ENCODE measurements at places on chromosomes 1 and 21.

DNA sequence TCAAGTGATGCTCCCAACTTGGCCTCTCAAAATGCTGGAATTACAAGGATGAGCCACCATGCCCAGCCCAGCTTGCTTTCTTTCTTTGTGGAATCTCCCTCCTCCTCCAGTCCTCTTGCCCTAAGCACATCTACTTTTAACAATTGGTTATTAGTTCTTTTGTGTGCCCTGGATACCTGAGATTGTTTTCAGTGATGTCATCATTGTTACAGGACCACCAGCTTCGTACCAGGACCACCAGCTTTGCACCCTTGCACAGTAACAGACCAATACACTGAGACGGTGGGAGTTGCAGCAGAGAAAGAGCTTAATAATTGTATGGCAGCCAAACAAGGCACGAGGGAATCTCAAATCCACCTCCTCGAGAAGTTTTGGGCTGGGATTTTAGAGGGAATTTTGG lies 71.3 kb downstream of the CNIH3 start:
- no peak for DNase-seq

GRCh38 chr1:113048064-113048463 lies 24.9 kb upstream of the LRIG2 start:
- DNase-seq, result no peak

GRCh38 chr1:31396633-31397351 lies 16.2 kb upstream of the SERINC2 start:
- DNase-seq, result no peak

- peak; percentile 74 for DNase-seq
These were observed 123.5 kb downstream of the PTPN14 start for GRCh38 chr1:214427871-214428277.

DNA sequence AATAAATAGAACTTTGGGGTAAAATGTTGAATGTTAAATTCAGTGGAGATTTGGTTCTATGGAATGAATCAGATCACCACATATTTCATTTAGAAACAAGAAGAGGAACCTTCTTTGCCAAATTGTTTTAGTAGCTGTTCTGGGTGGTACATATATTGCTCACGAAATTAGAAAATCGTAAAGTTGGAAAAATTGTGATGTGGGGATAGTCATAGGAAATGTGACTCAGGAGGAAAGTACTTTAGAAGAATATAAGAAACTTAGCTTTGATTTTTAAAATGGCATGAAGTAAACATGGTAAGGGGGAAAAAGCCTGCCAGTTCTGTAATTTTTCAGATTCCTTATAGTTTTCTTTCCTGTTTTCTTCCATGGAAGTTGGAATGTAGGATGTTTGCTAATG lies 27.4 kb downstream of the RRP15 start:
- no peak for DNase-seq

- peak; percentile 63 for DNase-seq
These were observed 2.4 kb upstream of the FAM110D start for GRCh38 chr1:26156285-26157038.

DNA sequence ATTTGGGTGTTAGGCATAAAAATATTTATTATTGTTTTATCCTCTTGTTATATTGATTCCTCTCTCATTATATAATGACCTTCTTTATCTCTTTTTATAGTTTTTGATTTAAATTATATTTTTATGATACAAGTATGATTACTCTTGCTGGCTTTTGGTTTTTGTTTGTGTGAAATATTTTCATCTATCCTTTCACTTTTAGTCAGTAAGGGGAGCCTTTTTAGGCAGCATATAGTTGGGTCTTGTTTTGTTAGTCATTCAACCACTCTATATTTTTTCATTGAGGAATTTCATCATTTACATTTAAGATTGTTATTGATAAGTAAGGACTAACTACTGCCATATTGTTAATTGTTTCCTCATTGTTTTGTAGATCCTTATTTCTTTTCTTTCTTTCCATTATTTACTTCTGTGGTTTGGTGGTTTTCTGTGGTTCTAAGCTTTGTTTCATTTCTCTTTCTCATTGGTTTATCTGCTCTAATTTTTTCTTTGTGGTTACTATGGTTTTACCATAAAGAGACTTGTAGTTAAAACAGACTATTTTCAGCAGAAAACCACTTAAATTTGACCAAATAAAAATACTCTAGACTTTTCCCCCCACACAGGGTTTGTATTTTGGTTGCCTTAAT lies 593.1 kb downstream of the NUF2 start:
- no peak for DNase-seq

DNA sequence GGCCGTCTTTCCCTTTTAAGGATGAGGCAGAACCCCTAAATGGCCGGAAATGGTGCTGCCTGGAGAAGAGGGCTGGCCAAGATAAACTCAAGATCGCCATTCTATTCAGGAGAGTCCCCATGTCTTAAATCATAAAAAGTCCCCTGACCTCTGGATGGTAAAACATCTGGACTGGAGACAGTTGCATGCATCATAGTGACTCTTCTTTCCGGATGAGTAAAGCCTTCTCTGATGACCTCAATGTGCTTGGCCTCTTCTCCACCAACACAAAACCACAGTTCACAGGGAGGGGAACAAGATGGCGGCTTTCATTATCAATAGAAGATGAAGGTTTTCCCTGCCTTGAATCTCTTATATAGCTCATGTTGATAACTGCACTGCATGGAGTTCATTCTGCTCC lies 27.5 kb upstream of the H6PD start:
- no peak for DNase-seq

DNA sequence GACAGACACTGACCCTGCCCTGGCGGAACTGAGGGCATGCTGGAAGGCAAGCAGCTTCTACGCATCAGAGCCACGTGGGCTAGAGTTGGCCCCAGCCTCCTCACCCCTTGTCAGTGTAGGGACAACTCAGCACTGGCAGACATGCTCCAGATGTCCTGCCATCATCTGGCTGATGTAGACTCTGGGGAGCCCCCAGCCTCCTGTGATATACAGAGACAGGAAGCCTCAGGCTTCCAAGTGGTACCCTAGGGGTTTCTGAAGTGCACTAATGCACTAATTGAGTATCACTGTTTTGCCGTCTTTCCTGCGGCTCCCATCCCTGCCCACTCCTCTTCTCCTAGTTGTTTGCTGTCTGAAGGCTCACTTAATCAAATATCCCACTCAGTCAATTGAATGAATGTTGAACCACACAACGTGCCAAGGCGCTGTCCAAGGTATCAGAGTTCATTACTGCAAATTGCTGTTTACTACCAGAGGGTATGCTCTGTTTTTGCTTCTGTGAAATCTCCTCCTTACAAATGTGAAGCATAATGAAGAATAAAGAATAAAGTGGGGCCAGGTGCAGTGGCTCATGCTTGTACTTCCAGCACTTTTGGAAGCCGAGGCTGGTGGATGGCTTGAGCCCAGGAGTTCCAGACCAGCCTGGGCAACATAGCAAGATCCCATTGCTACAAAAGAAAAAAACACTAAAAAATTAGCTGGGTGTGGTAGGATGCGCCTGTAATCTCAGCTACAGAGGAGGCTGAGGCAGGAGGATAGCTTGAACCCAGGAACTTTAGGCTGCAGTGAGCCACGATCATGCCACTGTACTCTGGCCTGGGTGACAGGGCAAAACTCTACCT lies 76.4 kb upstream of the ZBTB18 start:
- DNase-seq, result no peak

- DNase-seq, result no peak
These were observed 2.6 kb downstream of the RIMS3 start for GRCh38 chr1:40662864-40663263.

GRCh38 chr1:222828939-222829338 lies 14.1 kb downstream of the DISP1 start:
- DNase-seq, result no peak

DNA sequence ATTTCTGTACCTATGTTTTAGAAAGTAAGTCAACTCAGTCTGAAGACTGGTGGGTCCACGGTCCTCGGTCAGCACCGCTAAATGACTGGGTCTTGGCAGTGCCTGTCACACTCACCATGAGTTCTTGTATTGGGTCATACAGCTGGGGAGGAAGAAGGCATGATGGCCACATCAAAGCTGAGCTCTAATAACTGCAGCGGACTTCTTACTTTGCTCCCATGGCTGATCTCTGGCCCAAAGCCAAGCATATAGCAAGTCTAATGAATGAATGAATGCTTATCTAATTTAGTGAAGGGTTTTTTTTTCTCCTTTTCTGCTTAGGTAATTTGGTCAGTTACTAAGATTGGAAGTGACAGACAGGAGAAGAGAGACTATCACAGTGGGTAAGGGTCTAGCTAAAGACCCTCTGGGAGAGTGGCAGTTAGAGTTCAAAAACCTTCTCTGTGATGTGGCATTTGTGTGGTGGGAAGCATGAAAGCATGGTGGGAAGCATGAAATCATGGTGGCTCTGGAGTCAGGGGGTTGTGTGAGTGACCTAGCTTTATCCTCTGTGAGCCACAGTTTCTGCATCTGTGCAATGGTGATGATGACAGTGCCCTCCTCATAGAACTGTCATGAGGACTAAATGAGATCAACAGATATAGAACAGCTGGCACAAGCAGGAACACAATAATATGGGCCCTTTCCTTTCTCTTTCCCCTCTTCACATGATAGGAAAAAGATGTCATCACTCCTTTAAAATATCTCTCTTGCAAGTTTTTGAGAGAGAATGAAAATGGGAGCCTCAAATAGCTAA lies 78.9 kb upstream of the JAK1 start:
- DNase-seq, result no peak

GRCh38 chr21:20730441-20730840 lies 267.8 kb upstream of the NCAM2 start:
- DNase-seq, result no peak

DNA sequence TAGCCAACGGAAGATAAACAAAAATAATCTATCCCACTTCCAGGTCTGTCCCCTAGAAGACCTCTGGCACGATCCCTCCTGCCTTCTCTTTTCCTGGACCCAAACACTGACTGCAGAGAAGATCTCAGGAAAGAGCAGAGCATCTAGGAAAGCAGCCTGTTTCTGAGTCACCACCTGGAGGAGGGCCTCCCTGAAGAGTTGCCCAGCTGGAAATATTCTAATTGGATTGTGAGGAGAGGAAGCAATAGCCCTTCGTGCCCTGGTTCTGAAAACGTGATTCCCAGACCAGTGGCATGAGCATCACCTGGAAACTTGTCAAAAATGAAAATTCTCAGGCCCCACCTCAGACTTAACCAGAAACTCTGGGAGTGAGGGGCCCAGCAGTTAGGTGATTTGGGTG lies 411.1 kb downstream of the SETD4 start:
- no peak for DNase-seq

- DNase-seq, result no peak
These were observed 144.1 kb upstream of the CTTNBP2NL start for GRCh38 chr1:112251766-112252506.

DNA sequence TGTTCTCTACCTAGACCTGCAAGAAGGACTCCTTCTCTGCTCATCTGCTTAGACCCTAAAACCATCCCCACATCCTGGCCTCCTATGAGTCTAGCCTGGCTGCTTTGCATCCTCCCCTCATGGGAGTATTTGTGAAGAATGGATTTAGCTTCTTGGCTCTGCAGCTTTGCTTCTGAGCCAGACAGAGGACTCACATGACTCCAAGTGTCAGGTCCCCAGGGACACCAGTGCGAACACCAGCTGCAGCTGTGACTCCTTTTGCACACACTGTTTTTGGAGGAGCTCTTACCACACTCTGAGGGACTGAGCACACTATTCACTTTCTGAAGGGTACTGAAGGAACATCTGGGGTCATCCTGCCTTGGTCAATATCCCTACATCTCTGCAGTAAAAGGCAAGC lies 131.8 kb upstream of the SGIP1 start:
- DNase-seq, result no peak

DNA sequence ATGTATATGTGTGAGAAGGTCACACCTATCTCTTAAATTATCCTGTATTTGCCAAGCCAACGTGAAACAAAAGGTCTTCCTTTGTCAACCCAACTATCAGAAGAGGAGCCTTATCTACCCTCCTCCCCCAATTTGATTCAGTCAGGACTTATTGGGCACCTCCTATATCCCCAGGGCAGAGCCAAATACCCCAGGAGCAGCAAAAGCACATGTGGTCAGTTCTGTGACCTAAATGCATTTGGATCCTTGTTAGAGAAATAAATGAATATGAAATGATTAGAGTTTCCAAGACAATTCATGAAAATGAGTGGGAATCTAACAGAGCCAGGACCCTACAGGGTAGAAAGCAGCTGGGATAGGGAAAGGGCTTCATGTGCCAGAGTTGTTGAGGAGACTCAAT lies 37.0 kb upstream of the KCND3 start:
- no peak for DNase-seq

DNA sequence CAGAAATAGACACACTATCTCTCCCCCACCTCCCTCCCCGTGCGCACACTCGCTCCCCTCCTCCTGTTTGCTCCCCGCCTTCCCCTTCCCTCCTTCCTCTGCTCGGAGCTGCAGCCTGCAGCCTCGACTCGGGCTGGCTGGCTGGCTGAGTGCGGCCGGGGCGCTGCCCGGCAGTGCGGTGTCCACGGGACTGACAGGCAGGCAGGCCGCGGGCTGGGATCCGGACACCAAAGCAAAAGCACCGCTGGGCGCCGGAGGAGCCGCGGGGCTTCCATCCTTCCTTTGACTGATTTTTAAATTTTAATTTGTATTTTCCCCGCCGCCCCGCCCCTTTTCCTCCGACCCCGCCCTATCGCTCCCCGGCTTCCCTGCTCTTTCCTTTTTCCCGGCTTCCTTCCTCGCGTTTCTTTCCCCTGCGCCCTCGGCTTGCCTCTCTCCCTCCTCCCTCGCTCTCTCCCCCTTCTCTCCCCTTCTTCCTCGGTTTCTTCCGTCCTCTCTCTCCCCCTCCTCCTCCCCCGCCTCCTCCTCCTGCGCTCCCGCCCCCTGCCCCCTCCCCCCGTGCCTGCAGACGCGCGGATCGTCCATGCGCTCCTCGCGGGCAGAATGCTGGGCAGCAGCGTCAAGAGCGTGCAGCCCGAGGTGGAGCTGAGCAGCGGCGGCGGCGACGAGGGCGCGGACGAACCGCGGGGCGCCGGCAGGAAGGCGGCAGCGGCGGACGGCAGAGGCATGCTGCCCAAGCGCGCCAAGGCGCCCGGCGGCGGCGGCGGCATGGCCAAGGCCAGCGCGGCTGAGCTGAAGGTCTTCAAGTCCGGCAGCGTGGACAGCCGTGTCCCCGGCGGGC lies 109.4 kb downstream of the NAV1 start:
- no peak for DNase-seq

- DNase-seq, result peak; percentile 88
These were observed 2.0 kb downstream of the GFI1 start for GRCh38 chr1:92484472-92485380.

- no peak for DNase-seq
These were observed 402.9 kb downstream of the TGFB2 start for GRCh38 chr1:218748071-218748470.

GRCh38 chr1:89276690-89277089 lies 4.0 kb upstream of the GBP5 start:
- no peak for DNase-seq

DNA sequence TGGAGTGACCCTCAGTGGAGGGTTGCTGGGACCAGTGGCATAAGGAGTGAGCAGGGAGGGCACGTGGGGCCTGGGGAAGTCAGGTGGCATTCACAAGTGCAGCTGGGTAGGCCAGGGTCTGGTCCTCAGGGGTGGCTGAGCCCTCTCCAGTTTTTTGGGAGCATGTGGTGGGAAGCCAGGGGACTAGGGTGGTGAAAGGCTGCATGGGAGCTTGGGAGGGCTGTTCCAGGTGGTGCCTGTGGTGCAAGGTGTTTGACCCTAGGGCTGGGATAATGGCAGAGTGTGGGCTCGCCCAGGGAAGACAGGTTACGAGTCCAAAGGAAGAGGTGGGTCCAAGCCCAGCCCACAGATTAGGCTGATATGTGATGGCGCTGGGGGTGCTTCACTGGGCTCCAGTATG lies 30.5 kb downstream of the MAN1C1 start:
- DNase-seq, result no peak

GRCh38 chr1:34977210-34977471 lies 8.0 kb downstream of the TMEM35B start:
- no peak for DNase-seq
